ENCODE measurements at places on chromosomes 5 and 9.

GRCh38 chr5:13108265-13108664, 836.2 kb downstream of the DNAH5 start:
- DNase-seq, result no peak

DNA sequence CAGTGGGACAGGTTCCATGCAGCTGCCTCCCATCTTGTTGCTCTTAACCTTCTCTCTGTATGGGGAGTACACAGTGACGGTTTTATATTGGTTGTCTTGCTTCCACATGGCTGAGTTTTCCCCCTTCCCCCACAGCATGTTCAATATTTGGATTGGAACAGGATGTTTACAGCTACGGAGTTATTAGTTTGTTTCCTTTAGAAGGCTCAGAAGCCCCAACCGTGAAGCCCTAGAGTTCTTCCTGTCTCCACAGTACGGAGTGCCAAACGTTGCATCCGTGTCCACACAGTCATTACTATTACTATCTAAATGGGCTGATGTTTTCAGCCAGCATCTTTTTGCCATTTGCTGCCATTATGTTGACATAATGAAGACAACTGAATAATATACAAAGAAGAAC, 277.5 kb downstream of the MARCHF11 start:
- no peak for DNase-seq

GRCh38 chr9:117414906-117415331, at the start of gene ASTN2:
TSS of gene ASTN2 (minus strand) at chr9:117415057. CDS start at chr9:117414938, 119 bp downstream.
- no peak for DNase-seq

DNA sequence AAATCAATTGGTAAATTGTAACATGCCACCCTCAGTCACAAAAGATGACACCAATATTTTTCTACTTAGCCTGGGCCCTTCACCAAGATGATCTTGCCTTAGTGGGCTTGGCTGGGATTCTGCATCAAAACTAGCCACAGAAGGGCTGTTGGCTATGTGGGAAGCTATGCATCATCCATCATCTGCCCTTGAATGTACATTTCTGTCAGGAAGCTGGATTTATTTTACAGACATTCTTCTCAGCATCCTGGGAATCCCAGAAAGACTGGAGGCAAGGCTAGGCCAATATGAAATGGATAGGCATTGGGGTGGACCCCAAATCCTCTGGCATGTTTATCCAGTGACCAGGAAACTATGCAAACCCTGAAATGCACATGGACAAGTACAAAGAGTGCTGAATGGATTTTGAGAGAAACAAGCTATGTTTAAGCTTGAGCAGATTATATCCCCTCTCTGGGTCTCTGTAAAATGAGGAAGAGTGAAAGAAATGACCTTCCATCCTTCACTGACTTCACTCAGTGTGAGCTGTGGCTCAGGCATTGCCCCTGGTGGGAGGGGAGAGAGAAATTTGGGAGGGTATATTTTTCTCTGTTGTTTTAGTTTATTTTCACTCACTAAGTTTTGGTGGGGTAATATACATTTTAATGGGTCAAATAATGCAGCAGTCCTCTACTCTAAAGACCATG, 283.6 kb downstream of the EBF1 start:
- no peak for DNase-seq

- DNase-seq, result no peak
Observed at GRCh38 chr5:133820507-133820906, 147.9 kb downstream of the C5orf15 start.

GRCh38 chr5:130462516-130462915, 558.3 kb downstream of the CHSY3 start:
- no peak for DNase-seq

GRCh38 chr9:129555512-129556215, 65.2 kb downstream of the C9orf50 start:
- DNase-seq, result no peak

DNA sequence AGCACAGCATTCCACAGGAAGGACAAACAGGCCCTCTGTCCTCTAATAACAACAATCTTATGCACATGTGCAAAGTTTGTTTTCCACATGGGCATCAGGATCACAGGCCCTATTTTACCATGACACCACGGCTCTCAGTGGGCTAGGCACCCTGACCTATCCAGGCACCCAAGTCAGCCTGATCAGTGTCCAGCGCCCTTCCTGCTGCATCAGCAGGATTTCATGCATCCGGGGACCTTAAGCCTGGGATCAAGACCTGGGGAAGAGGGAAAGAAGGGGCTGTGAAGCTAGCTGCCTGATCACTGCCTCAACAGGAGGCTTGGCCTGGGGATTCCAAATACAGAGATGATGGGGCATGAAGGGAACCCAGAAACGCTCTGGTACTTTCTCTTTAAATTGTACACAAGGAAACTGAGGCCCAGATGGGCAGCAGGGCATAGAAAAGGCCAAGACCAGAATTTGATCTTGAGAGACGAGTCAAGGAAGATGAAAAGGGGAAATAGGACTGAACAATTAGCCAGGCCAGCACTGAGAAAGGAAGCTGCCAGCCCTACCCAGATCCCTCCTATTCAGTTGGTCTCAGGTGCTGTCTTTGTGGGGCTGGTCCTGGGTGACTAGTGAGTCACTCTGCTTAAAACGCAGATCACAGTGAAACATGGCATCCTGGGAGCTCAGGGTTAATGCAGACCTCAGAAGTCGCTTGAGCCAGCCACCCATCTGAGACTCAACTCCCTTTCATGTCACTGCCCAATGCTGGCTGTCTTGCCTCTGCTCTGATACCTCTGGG, 57.9 kb downstream of the SHB start:
- DNase-seq, result no peak

DNA sequence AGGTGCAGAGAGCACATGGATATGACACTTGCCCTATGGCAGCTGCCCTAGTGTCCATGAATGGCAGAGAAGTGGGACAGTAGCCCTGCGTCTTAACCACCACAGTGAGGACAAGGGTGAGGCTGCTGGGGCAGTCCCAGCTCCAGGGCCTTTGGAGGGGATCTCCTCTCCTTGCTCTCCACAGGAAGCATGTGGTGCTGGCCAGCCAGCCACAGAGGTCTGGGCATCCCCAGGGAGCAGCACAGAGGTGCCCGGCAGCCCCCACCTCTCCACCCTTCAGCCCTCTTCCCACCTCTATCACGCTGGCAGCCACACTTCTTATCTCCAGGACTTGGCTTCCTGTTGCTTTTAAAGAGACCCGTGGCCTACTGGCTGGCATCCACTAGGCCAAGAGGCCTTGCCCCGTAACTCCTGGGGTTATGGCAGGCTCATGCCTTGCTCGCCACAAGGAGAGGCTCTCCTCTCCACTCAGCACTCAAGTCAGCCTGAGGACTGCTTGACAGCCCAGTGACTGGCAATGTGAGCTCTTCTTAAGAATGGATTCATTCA, 21.9 kb downstream of the CSF2 start:
- DNase-seq, result no peak

DNA sequence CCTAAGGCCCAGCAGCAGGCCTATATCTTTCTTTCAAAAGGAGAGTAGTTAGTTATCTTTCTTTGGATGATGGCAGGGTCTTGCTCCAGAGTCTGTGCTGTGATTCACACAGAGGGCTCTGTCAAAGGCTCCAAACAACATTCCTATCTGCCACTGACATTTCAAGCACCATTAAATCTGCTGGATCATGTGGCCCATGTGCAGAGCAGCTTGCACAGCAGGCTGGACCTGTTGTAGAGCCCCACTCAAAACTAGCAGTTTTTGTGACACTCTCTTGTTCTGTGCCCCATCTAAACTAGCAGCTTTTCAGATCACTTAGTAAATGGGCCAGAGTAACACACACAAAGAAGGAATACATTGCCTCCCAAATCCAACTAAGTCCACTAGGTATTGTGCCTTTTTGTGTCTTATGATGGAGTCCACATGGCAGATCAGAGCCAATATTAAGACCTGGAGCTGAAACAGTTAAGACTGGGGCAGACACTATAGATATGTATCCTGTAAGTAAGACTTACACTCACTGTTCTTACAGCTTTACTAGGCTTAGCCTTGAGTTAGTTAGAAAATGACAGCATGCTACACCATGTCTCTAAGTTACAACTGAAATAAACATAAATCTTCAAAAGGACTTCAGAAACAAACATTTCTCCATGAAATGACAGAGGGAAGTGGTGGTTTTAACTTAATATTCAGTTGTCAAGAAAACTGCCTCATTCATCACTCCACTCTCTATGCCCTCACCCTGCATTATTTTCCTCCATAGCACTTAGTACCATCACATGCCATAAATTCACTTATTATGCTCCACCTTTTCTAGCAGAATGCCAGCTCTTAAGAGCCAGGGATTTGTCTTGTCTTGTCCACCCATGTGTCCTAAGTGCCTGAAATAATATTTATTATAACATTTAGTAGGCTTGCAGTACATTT, 400.9 kb downstream of the RAB3C start:
- DNase-seq, result peak; percentile 23

- no peak for DNase-seq
Observed at GRCh38 chr9:87675906-87676515, 49.9 kb upstream of the CTSL start.

- no peak for DNase-seq
Observed at GRCh38 chr9:125995006-125995405, 247.8 kb downstream of the PBX3 start.

- DNase-seq, result no peak
Observed at GRCh38 chr5:44246986-44247385, 142.2 kb downstream of the FGF10 start.

- no peak for DNase-seq
Observed at GRCh38 chr5:116076496-116076895, 8.3 kb upstream of the COMMD10 start.

- no peak for DNase-seq
Observed at GRCh38 chr5:126519637-126520592, 75.1 kb downstream of the ALDH7A1 start.

- DNase-seq, result no peak
Observed at GRCh38 chr9:128024761-128025308, 42.3 kb downstream of the NAIF1 start.

- DNase-seq, result no peak
Observed at GRCh38 chr9:78753039-78753438, 456.1 kb downstream of the PSAT1 start.
